Esophagus muscularis mucosa (tissue), 4 donors: ENCODE measurements at places on chromosomes 11 and 22. TPM values are rescaled to one million over a fixed set of nuclear protein-coding genes. Genes with fewer than 3 reads are reported as not detected.

DNA sequence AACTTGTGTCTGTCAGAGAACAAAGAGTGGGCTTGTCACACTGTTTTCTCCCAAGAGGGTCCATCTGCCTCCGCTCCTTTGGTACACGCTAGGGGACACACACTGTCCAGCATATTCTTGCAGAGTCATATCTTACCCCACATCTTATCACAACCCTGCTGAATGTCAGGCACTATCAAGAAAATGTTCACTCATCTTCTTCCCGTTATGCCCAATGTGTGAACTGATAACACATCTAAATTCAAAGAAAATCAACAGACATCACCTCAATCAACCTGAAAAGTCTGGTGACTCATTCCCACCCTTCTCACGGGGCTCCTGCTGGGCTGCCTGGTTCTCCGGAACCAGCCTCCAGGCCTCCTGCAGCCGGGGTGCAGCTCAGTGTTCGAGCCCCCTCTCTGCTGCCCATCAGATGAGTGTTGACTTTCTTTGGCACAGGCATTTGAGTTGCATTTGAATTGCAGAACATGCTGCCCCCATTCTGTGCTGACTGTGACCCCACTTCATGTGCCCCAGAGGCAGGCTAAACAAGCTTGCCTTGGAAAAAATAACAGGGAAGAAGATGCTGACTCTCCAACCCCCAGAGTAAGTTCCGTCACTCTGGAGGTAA, 19.4 kb downstream of the GRAP2 start:
- peak; percentile 74 for DNase-seq
- H3K4me3 ChIP-seq = no peak overlapping the region
- H3K27ac ChIP-seq = no peak overlapping the region
- H3K4me1 ChIP-seq = peaks cover 21% of the 10 kb centered on the region

GRCh38 chr11:66050581-66051231, 1.5 kb upstream of the SF3B2 start:
- peaks cover 31% of the 10 kb centered on the region for H3K4me1 ChIP-seq
- peaks cover 18% of the 10 kb centered on the region for H3K27me3 ChIP-seq
- H3K27ac ChIP-seq = peak overlapping the region; percentile 87
- H3K4me3 ChIP-seq = no peak overlapping the region

- H3K4me3 ChIP-seq = no peak overlapping the region
- H3K27ac ChIP-seq = no peak overlapping the region
- H3K27me3 ChIP-seq = no peaks in the 10 kb centered on the region
- H3K36me3 ChIP-seq = no peaks in the 10 kb centered on the region
Observed at GRCh38 chr11:111352935-111353710, 26.0 kb downstream of the POU2AF1 start.

JAML gene
- 8.9 TPM for total RNA-seq

DNA sequence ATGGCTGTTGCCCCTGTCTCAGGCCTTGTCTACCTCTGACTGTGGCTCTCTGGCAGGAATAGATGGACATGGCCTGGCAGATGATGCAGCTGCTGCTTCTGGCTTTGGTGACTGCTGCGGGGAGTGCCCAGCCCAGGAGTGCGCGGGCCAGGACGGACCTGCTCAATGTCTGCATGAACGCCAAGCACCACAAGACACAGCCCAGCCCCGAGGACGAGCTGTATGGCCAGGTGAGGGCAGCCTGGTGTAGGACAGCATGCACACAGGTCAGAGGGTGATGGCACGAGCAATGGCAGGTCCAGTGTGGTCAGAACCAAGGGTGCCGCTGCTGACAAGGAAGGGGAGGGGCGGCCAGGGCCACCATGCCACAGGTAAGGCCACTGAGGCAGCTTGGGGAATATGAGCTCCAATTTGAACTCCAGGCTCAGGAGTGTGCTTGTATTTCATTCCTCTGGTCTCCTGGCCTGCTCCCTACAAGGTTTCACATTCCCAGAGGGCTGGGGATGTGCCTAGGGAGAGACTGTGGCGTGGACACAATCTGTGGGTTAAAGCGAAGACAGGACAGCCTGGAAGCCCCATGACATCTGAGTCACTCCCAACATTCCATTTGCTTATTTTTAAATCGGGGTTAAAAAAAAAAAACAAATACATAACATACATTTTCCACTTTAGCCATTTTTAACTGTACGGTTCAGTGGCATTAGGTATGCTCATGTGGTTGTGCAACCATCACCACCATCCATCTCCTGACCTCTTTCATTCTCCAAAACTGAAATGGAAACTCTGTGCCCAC, 562 bp downstream of the FOLR3 start:
- no peak overlapping the region for H3K4me3 ChIP-seq
- H3K36me3 ChIP-seq = no peaks in the 10 kb centered on the region
- no peaks in the 10 kb centered on the region for H3K4me1 ChIP-seq

RIC8A gene
- 76.8 TPM for total RNA-seq

KRTAP5-8 gene
- not detected for total RNA-seq

EIF4G2 gene
- total RNA-seq = 508 TPM

GRCh38 chr22:38176170-38176741, 5.4 kb downstream of the PLA2G6 start:
- no peak overlapping the region for H3K4me3 ChIP-seq
- H3K4me1 ChIP-seq = peaks cover 81% of the 10 kb centered on the region
- H3K36me3 ChIP-seq = no peaks in the 10 kb centered on the region
- no peaks in the 10 kb centered on the region for H3K27me3 ChIP-seq
- peak overlapping the region; percentile 81 for H3K27ac ChIP-seq

GAL gene
- total RNA-seq = not detected

ALDH3B1 gene
- 13.7 TPM for total RNA-seq

DNA sequence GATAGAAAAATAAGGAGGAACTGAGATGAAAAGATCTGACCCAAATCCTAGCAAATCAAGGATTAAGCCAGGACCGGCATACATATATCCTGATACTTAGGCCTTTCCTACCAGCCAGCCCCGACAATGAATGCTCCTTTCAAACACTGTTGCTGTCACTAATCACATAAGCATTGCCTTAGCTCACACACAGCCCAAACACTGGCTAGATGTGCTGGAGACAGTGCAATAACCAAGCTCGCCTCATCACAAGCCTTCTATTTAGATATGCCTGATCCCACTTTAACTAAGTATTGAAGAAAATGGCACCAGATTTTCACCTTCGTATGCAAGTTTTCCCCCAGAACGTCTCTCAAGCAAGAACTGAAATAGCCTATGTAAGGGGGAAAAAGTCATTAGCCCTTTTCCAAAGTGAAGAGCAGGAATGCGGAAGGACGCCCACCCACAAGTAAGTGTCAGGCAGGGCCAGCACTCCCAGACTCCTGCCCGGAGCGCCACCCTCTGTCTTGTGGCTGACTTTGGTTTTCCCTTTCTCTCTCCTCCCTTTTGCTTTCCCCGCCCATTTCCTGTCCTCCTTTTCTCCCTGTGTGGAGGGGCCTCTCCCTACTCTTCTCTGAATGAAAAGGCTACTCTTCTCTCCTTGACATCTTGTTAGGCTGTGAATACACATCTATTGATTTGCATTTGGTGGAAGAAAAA, 8.9 kb upstream of the OPCML start:
- H3K36me3 ChIP-seq = no peaks in the 10 kb centered on the region
- DNase-seq = no peak
- no peak overlapping the region for H3K4me3 ChIP-seq
- peaks cover 13% of the 10 kb centered on the region for H3K27me3 ChIP-seq
- no peaks in the 10 kb centered on the region for H3K4me1 ChIP-seq
- no peak overlapping the region for H3K27ac ChIP-seq

DNA sequence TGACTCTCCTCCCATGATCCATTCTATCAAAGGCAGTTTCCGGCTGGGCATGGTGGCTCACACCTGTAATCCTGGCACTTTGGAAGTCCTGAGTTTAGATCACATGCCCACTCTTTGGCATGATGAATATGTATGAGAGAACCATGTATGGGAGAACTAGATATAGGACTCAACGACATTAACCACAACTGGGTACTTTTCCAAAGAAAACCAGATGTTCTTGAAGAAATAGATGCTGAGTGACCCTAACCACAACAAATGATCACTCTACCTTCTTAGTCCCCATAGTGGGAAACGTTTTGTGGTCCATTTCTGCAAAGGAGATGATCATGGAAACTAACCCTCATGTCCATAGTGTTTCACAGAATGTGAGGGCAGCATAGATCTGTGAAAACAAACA, 13.6 kb downstream of the FJX1 start:
- DNase-seq = no peak
- H3K36me3 ChIP-seq = no peaks in the 10 kb centered on the region
- no peaks in the 10 kb centered on the region for H3K27me3 ChIP-seq
- H3K27ac ChIP-seq = no peak overlapping the region
- H3K4me1 ChIP-seq = no peaks in the 10 kb centered on the region

DNA sequence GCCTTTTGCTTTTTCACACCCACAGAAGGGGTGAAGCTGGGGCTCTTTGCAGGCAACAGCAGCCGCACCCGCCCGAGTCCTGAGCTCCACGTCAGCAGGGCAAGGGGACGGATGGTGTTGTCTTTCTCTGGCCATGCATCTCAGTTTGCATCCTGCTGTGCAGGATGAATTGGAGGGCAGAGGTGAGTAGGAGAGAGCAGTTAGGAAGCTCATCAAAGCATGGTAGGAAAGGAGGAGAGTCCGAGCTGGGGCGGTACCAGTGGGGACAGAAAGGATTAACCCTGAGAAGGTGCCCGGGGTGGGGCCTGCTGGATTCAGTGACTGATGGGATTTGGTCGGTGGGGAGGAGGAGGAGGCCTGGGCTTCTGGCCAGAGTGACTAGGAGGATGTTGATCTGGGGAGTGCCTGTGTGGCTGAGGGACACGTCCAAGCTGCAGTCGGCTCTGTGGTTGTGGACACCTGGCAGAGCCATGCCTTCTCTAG, 14.6 kb downstream of the FAM83F start:
- no peak for DNase-seq
- no peaks in the 10 kb centered on the region for H3K36me3 ChIP-seq
- H3K27me3 ChIP-seq = no peaks in the 10 kb centered on the region
- no peaks in the 10 kb centered on the region for H3K4me1 ChIP-seq
- H3K27ac ChIP-seq = no peak overlapping the region

APOBEC3A gene
- 8.0 TPM for total RNA-seq

DNA sequence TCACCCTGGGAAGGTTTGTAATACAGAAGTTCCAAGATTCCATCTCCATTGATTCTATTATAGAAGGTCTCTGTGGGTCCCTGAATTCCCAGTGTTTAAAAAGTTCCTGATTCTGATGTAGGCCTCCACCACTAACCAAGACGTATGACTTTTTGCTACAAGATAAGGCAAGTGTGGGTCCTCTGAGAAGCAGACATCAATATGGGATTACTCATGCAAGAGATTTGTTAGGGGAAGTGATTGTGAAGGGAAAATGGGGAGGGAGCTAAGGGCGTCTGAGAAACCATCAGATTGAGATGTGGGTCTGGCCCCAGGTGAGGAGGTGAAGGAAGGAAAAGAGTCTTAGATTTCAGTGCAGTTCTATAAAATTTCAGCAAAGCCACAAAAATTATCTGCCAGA, 10.2 kb upstream of the LGR4 start:
- H3K27ac ChIP-seq = no peak overlapping the region
- H3K4me1 ChIP-seq = no peaks in the 10 kb centered on the region
- DNase-seq = no peak
- no peaks in the 10 kb centered on the region for H3K36me3 ChIP-seq

MB gene
- total RNA-seq = 0.63 TPM

GRCh38 chr11:32210556-32210955, 119.7 kb downstream of the RCN1 start:
- no peak for DNase-seq
- no peak overlapping the region for H3K27ac ChIP-seq
- no peaks in the 10 kb centered on the region for H3K27me3 ChIP-seq
- no peak overlapping the region for H3K4me3 ChIP-seq

CLDN5 gene
- total RNA-seq = 209 TPM

DNA sequence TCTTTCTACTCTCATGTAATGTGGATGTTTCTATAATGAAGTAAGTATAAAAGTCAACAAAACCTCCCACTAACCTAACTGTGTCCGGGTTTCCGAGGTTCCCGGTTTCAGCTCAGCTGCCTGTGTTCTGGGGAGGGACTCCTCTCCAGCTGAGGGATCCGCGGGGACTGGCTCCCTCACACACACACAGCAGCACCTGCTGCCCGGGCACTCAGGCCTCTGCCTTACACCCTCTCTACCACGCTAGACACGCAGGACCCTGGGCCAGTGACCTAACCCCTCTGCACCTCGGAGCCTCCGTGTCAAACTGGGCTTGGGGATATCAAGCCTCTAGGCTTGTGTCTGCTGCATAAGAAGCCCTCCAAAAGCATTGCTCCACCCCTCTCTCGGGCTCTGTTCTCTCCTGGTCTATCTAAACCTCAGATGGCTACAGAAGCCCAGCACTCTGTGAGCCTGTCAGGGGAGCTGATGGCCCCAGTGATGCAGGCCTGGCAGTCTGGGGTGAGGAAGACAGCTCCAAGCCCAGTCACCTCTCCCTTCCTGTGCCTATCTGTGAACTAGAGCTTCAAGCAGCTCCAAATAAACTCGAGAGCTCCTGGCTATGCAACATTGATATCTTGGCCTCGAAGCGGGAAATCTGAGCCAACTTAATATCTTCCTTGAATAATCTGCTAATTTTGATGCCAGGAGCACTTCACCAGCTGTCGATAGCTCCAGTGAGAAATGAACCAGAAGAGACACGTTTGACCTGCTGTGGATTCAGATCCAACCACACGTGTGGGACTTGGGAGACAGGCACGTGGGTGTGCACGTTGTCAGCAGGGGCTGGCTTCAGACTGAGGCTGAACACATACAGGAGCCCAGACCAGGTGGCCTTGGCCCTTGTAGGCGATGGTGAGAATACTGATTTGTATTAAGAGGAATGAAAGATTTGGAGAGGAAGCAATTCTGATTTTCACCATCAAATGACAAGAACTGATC, 232.7 kb upstream of the B3GAT1 start:
- H3K27ac ChIP-seq = no peak overlapping the region
- no peak overlapping the region for H3K4me3 ChIP-seq
- DNase-seq = no peak
- no peaks in the 10 kb centered on the region for H3K4me1 ChIP-seq
- peaks cover 40% of the 10 kb centered on the region for H3K27me3 ChIP-seq

DNA sequence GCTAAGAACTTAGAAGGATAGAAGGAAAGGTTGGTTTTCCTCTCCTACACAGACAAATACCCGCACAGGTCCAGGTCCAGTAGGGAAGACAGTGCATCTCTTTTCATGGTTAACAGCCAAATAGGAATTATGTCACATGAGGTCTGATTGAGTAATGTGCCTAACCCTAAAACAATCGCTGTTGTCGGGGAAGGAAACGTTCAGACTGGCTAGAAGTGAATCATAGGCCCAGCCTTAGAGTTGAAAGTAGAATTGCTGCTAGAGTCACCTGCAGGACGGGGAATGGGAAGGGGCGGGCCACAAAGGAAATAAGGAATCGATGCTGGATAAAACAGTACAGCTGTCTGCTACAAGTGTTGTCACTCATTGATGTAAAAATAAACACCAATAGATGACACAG, 12.4 kb upstream of the HTATIP2 start:
- no peak overlapping the region for H3K27ac ChIP-seq
- H3K27me3 ChIP-seq = no peaks in the 10 kb centered on the region
- DNase-seq = no peak
- no peak overlapping the region for H3K4me3 ChIP-seq
- no peaks in the 10 kb centered on the region for H3K36me3 ChIP-seq
